ENCODE measurements at places on chromosomes 11 and 22. TPM values are rescaled to one million over a fixed set of nuclear protein-coding genes. Genes with fewer than 3 reads are reported as not detected.

The MRPL16 gene
- 43.9 TPM for total RNA-seq

The P2RY6 gene
- under 0.01 TPM for total RNA-seq

The INPP5J gene
- total RNA-seq = 0.28 TPM

The GAL gene
- total RNA-seq = not detected

The CALCA gene
- not detected for total RNA-seq

The MPZL2 gene
- total RNA-seq = not detected

The AIFM3 gene
- total RNA-seq = 0.18 TPM

The BARX2 gene
- not detected for total RNA-seq

The ANKK1 gene
- total RNA-seq = not detected

The MS4A4E gene
- not detected for total RNA-seq

The APOL3 gene
- total RNA-seq = 1.7 TPM

The C11orf97 gene
- total RNA-seq = not detected

The C1QTNF6 gene
- 1.1 TPM for total RNA-seq

The ZNRF3 gene
- total RNA-seq = 1.4 TPM

The CHRM1 gene
- not detected for total RNA-seq

The MS4A15 gene
- total RNA-seq = not detected

The TRPC6 gene
- total RNA-seq = 3.1 TPM

The PRR14L gene
- 20.6 TPM for total RNA-seq

The MSANTD4 gene
- total RNA-seq = 18.8 TPM

The MOV10L1 gene
- total RNA-seq = 0.72 TPM

The OR5A1 gene
- not detected for total RNA-seq

The ADORA2A gene
- total RNA-seq = 0.28 TPM

The BCO2 gene
- total RNA-seq = 0.83 TPM

The RASD2 gene
- under 0.01 TPM for total RNA-seq

The FAU gene
- total RNA-seq = 189 TPM

The MRPL49 gene
- 54.2 TPM for total RNA-seq

The AMOTL1 gene
- total RNA-seq = 49.5 TPM

The IL18 gene
- total RNA-seq = 0.54 TPM

Measured in IMR-90 (cell line).